ENCODE measurements at places on chromosomes 12 and 14.
A peak's percentile ranks its signal among the peaks of the same experiment; 100 is the strongest.

DNA sequence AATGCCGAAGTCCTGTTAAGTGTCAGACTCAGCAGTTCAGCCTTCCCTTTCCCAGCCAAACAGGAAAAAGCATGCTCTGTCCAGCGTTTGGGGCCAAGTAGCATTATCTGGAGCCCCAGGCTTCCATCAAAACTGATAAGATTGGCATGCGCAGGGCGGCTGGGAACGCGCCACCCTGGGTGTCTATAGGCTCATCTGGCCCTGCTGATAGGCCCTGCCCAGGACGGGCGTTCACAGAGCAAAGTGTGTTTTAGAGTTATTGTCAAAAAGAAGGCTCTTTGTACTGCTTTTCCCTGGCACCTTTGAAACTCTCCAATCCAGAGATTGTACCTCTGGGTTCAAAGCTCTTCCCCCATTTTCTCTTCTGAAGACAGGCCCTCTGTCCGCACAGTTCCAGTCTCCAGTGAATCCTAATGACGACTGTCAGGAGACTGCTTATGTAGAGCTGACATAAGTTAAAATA lies at the start of gene ART4:
ART4 (minus strand) TSS at position 102 of the 463 bp plus-strand sequence. CDS start 413 bp downstream, outside the sequence.
- DNase-seq = no peak

DNA sequence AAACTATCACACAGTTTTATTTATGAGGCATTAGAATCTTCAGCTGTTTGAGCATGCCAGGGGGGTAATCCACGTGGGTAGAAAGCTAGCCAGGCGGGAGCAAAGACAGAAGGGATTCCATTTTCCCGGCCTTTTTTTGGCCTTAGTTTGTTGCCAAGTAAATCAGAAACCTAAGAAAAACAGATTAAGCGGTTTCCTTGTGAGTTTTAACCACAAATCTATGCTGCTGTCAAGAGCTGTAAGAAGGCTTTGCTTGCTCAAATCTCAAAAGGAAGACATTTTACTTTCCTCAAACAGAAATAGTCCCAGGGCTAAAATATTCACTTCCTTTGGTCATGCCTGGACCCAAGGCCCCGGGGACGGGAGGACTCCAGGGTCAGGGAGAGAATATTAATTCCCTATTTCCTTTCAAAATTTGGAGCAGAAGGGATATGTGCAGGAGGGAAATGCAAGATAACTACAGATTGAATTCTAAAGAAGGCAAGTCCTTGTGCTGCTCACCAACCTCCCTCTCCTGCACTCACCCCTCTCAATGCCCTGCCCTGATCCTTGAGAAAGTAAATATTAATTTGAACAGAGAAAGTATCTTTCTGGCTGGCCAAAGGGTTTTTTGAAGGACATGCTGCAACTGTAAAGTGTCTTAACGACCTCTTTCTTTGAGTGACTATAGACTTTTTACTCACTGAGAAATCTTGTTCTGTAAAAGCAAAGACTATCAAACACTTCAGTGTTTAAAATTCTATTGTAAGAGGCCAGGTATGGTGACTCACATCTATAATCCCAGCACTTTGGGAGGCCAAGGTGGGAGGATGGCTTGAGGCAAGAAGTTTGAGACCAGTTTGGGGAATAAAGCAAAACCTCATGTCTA lies 75.7 kb downstream of the HSD17B6 start:
- DNase-seq = no peak

- no peak for DNase-seq
Measured at GRCh38 chr14:38143659-38144505, 63.8 kb upstream of the SSTR1 start.

GRCh38 chr14:69887740-69888657 lies 8.8 kb downstream of the SMOC1 start:
- DNase-seq = no peak

DNA sequence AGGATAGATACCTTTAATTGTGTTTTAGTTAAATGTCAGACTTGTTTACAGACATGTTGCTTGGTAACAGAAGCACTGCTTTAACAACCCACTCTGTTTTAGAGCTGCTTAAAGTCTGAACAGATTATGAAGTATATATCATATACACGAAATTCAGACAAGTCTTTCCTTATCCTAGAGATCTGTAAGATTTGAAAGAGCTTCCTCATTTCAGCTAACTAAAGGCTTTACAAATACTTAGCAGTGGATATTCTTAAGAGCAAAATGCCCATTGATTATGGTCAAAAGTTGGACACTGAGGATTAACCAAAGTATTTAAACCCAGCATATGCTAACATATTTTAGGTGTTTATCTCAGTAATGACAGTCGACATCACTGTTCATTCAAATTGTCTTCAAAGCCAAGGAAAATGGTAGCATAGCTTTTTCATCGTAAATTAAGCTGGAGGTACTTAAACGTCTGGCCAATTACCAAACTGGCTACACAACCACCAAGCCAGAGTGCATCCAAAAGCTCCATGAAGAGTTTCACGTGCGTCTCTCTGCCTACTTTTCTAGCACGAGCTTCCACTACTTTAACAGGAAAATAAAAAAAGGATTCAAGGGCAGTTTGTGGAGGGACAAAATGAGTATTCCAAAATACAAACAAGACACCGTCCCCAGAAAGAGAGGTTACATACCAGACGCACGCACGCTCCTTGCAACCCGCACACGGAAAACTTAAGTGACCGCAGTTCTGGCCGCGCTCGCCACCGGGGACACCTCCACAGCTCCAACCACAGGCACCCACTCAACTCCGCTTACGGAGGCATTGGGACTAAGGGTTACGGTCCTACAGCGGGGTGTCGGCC lies 565 bp downstream of the CEP83 start:
- DNase-seq = peak; percentile 57

DNA sequence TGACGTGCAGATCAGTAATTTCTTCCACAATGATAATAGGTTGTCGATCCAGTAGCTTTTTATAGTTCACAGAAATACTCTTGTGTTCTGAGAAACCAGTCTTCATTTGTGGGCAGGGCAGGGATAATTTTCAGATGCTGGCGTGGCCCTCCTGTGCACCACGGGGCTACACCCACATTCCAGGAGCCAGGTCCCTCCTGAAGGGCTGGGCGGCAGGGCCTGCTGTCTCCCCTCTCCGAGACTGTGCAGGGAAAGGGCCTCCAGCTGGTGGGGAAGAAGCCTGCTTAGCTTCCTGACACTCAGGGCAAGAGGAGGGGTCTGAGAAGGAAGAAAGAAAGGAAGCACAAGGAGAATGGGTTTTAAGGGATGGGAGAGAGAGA lies 94.9 kb downstream of the ADGRD1 start:
- DNase-seq = no peak

DNA sequence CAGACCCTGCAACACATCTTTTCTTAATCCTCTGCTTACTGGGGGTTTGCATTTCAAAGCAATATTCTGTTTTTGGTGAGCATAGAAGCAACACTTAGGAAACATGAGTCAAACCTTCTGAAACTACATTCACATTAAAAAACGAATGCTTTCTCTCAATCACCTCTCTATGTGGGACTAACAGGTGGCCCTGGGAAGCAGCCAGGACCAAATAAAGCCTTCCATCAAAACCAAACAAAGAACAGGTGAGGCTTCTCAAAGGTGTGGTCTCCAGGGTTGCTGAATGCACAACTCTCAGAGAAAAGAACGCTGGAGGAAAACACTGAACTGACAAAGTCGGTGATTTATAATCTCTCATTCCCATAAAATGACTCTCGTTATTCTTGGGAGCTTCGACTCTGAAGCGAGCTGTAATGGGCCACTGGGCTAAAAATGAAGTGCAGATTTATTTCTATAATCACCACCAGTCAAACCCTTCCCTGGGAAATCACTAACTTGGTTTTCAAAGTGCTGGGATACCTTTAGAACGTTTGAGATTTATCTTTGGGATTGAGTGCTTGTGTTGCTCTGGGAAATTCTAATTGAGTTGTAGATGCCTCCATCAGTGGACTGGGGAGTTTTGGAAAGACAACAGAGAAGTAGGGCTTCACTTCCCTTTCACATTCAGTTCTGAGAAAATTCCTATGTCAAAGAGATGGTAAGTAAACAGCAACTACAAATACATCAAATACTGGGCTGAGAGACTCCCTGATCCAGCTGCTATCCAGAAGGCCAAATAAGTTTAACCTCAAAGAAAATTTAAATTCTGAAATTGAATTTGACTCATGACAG lies 262.0 kb upstream of the TMPO start:
- DNase-seq = no peak

DNA sequence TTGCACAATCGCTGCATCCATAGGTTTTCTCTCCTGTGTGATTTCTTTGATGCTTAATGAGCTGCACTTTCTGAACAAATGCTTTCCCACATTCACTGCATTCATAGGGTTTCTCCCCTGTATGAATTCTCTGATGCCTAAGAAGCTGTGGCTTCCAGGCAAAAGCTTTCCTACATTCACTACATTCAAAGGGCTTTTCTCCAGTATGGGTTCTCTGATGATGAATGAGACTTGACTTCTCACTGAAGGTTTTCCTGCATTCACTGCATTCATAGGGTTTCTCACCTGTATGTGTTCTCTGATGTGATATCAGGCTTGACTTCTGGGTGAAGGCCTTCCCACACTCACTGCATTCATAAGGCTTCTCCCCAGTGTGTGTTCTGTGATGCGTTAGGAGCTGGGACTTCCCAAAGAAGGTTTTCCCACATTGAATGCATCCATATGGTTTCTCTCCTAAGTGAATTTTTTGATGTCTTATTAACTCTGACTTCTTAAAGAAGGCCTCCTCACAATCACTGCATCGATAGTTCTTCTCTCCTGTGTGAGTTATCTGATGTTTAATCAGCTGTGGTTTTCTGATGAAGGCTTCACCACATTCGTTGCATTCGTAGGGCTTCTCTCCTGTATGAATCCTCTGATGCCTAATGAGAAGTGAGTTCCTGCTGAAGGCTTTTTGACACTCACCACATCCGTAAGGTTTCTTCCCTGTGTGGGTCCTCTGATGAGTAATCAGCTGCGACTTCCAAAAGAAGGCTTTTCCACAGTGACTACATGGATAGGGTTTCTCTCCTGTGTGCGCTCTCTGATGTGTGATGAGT lies 30.3 kb downstream of the ZNF605 start:
- DNase-seq = no peak

GRCh38 chr12:9669019-9669326 lies 540 bp upstream of the CLEC2D start:
- DNase-seq = no peak

DNA sequence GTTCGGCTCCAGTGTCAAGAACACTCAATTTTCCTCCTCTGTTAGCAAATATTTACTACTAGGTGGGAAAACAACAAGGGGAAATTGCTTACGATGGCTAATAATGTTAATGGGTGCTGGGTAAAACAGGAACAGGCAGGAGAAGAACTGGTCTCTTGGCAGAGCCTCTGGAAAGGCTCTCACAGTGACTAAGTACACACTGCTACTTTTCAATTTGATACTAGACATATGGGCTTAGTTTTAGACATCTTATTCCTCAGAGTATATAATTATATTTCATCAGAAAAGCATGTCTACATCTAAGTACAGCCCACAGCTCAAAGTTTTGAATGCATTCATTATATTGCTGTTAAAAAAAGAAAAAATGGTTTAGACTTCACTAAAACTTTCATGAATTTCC lies 65.4 kb upstream of the SAV1 start:
- no peak for DNase-seq

GRCh38 chr12:106082216-106083175 lies 56.3 kb downstream of the NUAK1 start:
- no peak for DNase-seq

DNA sequence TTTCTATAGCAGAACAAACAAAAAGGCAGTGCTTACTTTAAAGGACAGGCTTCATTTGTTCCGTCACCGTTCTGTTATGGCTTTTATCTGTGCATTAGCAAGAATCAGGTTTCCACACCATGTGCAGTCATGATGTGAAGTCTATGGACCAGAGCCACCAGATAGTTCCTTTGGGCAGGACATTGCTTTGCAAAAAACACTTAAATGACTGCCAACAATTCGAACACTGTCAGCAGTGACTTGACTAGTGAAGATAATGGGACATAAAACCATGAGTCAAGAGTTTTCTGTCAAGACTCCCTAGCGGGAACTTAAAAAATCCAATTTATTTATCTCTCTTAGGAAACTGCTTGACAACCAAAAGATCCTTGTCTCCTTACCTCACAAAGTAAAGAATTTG lies 80.3 kb downstream of the NKX2-1 start:
- no peak for DNase-seq

GRCh38 chr12:87332987-87333726 lies 696.0 kb downstream of the C12orf50 start:
- DNase-seq = no peak

- DNase-seq = no peak
Measured at GRCh38 chr14:101191101-101191720, 287.7 kb upstream of the RTL1 start.

DNA sequence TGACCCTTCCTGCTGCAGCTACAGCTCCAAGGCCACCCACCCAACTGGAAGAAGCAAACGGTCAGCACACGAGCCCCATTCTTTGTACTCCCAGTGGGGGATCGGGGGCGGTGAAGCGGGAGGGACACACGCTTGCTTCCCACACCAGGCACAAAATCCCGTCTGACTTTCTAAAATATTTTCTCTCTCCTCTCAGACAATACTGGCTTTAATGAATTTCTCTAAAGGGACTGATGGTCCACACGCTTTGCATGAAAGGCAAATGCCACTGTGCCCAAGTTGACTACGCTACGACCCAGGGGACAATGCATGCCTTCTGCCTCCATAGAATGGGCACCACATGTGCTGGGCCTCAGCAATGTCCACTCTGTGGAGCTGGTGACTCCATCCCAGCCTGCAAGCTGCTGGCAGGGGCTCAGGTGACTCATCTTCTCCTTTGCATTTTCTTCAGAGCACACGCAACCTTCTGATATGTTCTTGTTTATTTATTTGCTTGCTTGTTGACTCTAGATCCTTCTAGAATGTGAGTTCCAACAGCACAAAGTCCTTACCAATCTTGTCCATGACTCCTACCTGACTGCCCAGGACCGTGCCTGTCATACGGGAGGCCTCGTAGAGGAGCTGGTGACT lies 15.6 kb downstream of the SYNE3 start:
- no peak for DNase-seq

DNA sequence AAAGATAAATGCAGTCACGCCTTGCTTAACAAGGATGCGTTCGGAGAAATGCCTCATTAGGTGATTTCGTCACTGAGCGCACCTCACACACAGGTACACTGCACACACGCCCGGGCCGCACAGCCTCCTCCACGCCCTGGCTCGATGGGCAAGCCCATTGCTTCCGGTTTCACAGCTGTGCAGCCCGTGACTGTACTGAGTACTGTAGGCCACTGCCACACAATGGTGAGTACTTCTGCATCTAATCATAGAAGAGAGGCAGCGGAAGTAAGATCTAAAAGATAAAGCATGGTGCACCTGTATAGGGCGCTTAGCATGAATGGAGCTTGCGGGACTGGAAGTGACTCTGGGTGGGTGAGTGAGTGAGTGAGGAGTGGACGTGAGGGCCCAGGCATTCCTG lies 4.3 kb downstream of the RIMBP2 start:
- DNase-seq = no peak

DNA sequence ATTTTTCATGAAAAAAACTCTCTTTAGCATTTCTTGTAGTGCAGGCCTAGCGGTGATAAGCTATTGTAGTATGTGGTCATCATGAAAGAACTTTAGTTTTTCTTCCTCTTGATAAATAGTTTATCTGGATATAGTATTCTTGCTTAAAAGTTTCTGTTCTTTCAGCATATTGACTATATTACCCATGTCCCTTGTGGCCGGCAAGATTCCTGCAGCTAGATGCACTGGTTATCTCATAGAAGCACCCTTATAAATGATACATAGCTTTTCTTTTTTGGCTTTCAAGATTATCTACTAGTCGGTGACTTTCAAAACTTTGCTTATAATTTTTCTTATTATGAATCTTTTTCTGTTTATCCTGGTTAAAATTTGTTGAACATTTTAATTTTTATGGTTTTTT lies 234.8 kb downstream of the ALG10 start:
- DNase-seq = no peak
